Forelimb muscle (tissue), 1 donor: ENCODE measurements at places on chromosomes 11 and 22. TPM values are rescaled to one million over a fixed set of nuclear protein-coding genes. Genes with fewer than 3 reads are reported as not detected.

Gene ACTN3
- 24.1 TPM for polyA plus RNA-seq

Gene C1QTNF5
- 23.2 TPM for polyA plus RNA-seq

Gene TCN1
- polyA plus RNA-seq, result 0.23 TPM

Gene MYOD1
- polyA plus RNA-seq, result 71.6 TPM

Gene MUC15
- polyA plus RNA-seq, result not detected

Gene KCNK4
- polyA plus RNA-seq, result not detected

Gene KRTAP5-10
- not detected for polyA plus RNA-seq

Gene IRAG1
- 4.9 TPM for polyA plus RNA-seq

Gene ANGPTL5
- polyA plus RNA-seq, result 0.38 TPM

Gene VPREB1
- 0.19 TPM for polyA plus RNA-seq

Gene KLHL35
- polyA plus RNA-seq, result 5.7 TPM

Gene DDTL
- 4.6 TPM for polyA plus RNA-seq

Gene BRSK2
- polyA plus RNA-seq, result 1.2 TPM

Gene HPS5
- polyA plus RNA-seq, result 11.1 TPM

GRCh38 chr11:15602785-15603567, 488.3 kb downstream of the INSC start:
- peak; percentile 59 for DNase-seq

GRCh38 chr11:45334410-45334809, 48.3 kb upstream of the SYT13 start:
- DNase-seq, result no peak

DNA sequence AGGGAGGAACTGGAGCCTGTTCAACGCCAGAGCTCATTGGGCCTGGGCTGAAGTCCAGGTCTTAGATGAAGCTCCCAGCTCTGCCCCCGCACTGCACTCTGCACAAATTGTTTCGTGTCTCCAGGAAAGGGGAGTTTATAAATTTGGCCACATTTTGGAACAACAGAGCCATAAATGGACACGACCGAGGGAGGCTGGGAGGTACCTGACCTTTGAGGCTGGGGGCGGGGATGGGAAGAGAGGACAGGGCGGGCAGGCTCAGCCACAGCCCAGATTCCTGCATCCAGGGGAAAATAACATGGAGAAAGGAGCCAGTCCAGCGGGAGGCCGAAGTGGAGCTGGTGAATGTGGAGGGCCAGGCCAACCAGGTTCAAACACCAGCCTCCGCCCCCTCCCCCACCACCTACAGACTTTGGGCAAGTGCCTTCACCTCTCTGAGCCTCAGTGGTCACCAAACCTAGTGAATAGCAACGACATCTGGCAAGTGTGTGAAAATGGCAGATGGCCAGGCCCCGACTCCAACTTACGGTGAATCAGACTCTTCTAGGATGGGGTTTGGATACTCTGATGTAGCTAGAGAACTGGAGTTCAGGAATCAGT, 36.8 kb upstream of the SMTN start:
- no peak for DNase-seq

GRCh38 chr22:34943830-34944229, 122.1 kb upstream of the ISX start:
- DNase-seq, result no peak

GRCh38 chr11:85652786-85653447, 5.2 kb downstream of the TMEM126A start:
- DNase-seq, result no peak

- DNase-seq, result no peak
Measured at GRCh38 chr11:86511086-86511551, 136.4 kb downstream of the CCDC81 start.

DNA sequence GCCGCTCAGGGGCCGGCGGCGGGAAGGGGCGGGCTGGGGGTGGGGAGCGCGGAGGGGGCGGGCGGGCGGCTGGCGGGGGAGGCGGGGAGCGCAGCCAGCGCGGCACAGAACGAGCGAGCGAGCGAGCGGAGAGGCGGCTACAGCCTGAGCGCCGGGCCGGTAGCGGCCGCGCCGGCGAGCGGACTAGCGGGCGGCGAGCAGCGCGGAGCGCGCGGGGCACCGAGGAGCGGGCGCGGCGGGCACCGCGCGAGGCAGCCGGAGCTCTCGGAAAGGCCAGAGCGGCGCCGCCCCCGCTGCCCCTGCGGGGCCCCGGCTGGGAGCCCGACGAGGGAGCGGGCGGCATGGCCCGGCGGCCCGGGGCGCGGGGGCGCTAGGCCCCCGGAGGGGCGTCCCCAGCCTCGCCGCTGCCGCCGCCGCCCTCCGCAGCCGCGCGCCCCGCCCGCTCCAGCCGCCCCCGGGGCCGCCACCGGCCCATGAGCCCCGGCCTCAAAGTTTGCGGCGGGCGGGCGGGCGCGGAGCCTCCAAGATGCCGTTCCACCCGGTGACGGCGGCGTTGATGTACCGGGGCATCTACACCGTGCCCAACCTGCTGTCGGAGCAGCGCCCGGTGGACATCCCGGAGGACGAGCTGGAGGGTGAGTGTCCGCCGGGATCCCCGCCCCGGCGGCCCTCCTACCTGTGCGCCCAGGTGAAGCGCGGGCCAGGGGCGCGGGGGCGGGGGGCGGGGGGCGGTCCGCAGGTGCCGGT, at the start of gene CABP7:
Gene CABP7, plus strand, starts transcription at position 105 of the 747 bp plus-strand sequence. Its CDS starts 422 bp downstream, at position 527.
- DNase-seq, result no peak

GRCh38 chr22:35016909-35017308, 49.0 kb upstream of the ISX start:
- no peak for DNase-seq

GRCh38 chr11:115530752-115531151, 26.5 kb upstream of the CADM1 start:
- no peak for DNase-seq

DNA sequence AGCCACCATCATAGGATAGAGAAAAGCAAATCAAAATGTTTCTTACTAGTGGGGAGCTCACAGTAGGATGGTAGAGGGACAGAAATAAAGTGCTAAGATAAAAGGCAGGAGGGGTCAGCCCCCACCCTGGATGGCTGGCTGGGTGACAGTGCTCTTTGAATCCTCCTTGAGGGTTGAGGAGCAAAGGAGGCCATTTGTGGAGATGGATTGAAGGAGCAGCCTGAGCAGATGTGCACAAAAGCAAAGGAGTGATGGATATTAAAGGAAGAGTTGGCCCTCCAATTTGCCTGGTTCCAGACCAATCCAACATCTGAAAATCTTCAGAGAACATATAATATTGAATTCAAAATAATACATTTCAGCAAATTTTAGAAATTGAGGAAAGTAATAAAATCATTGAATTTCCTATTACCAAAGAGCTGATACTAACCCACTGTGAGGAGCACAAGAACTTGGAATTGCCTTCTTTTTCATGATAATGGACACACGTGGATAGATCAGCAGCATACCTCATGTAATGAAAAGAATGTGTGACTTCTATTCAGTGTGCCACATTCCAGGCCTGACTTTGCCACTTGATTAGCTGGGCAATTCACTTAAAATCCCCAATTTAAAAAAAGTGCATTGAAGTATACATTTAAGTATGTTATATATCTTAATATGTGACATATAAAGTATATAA, 287.0 kb downstream of the FAT3 start:
- DNase-seq, result no peak

DNA sequence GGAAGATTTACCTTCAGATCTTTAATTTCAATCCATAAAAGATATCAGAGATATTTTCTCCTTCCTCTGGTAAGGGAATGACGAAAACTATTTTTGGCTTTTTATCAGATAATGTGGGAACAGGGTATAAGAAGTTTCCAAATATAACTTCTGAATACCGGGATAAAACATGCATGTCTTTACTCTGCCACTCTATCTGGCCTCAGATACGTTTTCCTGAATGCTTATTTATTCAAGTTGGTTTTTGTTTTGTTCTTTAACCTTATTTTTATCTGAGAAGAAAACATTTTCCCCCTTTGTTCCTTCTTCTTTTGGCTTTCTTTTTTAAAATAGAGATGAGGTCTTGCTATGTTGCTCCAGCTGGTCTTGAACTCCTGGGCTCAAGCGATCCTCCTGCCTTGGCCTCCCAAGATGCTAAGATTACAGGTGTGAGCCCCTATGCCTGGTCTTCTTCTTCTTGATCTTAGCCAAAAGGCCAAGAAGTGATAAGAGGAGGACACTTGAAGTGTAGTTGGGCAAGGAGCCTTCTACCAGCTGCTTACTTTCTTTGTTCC, 1.5 kb downstream of the SERPIND1 start:
- no peak for DNase-seq

GRCh38 chr11:10653261-10653660, 40.3 kb downstream of the IRAG1 start:
- no peak for DNase-seq

DNA sequence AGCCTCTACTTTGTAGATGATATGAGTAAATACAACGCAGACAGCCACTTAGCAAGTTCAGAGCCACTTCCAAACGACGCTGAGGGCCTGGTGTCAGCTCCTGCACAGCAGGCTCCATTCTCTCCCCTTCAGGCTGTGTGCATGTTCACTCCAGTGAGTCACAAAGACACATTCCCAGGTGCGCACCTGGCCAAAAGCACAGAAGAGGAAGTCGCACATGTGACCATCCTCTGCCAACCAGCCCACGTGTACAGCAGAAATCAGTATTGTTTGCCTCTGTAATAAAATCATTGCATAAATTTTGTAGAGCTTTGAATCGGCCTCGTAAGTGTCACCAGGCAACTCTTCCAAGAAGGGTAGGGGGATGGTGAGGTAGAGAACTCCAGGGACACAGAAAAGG, 19.5 kb upstream of the TPH1 start:
- no peak for DNase-seq

DNA sequence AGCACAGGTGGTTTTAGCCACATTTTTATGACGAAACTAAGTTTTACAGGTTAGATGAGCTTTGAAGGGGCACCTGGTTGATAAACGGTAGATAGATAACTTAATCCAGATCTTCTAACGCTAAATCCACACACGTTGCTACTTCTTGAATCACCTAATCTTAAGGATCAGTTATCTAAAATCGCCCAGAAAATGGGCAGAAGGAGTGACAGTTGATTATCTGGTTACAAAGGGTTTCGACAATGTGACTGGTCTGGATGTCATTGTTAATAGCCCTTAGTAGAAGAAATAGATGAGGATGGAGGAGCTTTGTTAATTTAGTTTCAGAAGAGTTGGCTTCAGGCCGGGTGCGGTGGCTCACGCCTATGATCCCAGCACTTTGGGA, 43.7 kb downstream of the SCGB1A1 start:
- no peak for DNase-seq

DNA sequence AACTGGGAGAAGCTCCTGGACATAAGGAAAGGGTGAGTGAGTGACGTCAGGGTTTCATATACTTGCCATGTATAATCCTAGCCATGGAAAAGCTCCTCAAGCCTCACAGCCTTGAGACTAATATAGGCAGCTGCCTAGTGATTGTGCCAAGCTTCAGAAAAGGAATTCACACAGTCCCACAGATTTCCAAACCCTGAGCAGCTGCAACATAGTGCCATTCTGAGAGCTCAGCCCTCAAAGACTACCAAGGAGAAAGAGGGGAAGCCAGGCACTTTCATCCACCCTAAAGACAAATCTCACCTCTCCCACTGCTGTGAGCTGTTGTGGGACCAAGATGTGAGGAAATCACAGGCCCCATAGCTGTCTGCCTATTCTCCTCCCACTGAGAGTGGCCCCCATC, 707.9 kb upstream of the ANO5 start:
- DNase-seq, result peak; percentile 9

GRCh38 chr11:28071305-28071704, 36.7 kb downstream of the KIF18A start:
- DNase-seq, result no peak

- no peak for DNase-seq
Measured at GRCh38 chr22:30453731-30454510, 17.9 kb downstream of the SEC14L3 start.

DNA sequence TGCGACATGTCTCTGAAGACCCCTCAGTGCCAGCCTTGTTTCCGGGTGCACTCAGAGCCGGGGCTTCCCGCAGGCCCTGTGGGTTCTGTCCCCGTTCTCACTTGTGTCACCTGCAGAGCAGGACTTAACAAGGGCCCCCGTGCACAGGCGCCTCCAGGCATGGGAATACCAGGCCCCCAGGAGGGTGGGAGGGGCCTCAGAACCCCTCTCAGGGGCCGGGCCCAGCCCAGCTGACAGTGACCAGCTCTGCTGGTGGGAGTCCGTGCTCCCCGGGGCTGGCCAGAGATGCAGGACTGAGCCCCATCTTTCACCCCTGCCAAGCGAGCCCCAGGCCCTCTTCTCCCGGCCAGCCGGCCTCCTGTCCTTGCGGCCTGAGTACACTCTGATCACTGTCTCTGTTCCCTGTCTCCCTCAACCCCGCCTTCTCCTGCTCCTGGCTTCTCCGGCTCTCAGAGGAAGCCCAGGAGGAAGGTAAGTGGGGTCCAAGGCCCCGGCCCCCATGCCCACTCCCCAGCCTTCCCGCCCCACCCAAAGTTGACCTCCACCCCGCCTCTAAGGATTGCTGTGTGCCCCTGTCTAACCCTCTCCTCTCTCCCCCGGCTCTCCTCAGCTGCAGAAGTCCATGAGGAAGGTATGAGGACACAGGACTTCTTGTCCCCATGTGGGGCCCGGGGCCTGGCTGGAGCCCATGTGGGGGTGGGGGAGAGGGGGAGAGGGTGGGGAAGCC, 5.3 kb downstream of the TNNT3 start:
- DNase-seq, result no peak

GRCh38 chr22:32967386-32968101, 90.6 kb downstream of the SYN3 start:
- no peak for DNase-seq

GRCh38 chr11:44571871-44572270, 6.4 kb downstream of the CD82 start:
- no peak for DNase-seq

GRCh38 chr11:47411884-47412746, 3.7 kb downstream of the SLC39A13 start:
- DNase-seq, result no peak

- DNase-seq, result no peak
Measured at GRCh38 chr22:17764036-17764435, 10.2 kb downstream of the BID start.

DNA sequence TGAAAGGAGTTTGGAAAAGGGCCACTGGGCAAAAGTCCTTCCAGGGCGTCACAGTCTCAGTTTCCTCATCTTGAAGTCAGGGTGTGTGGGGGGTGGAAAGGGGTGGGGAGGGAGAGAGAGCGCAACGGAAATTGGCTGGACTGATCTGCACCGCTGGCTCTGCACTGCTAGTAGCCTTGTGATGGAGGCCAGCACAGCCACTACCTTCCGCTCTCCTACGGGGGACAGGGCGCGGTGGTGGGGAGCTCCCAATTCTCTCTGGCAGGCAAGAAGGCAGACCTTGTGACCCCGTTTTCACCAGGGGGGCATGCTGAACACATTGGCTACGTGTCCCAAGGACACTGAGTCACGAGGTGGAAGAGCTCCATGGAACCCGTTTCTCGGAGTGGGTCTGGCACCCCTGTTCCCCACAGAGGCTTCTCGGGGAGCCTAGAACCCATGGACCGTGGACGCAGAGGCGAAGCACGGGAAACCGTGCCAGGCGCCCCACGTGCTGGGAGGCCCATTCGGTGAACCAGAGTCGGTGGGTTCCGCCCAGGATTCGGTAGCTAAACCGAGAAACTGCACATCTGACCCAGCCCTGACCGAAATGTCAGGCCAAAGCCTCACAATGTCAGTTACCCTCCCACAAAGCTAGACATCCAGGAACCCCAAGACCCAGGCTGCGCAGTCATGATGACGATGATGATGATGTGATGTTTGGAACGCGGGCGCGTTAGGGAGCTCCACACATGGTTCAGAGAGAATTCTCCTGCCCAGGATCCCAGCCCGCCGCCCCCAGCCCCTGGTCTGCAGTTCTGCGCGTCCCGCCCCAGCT, 28.3 kb upstream of the WNT11 start:
- no peak for DNase-seq
